ENCODE measurements at places on chromosomes 16 and 17.

GRCh38 chr16:19281246-19281645 lies 4.3 kb upstream of the CLEC19A start:
- DNase-seq = no peak

DNA sequence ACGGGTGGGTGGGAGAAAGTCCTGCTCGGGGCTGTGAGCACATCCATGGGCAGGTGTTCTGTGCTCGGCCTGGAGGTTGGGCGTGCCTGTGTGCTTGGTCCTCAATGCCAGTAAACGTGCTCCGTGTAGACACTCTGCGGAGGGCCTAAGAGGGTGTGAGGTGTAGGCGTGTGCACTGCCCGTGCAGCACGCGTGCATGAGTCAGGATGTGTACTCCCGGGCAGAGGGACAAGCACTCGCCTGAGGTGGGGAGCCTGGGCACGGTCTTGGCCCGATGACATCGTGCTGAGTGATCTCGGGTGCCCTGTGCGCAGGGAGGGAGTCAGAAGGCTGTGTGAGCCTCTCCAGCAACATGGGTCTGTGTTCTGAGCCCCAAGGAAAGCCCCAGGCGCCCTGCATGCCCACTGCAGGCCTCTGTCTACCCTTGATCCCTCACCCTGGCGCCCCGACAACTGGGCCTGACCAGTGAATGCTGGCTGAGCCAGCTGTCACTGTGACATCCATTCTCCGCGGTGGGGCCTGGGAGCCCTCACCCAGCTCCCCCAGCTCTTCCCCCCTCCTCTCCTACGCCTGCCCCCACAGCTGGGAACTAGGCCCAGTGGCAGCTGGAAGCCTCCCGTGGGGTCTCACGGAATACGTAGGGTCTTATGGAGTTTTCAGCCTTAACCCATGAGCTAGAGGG lies 23.5 kb upstream of the NXPH3 start:
- DNase-seq = no peak

DNA sequence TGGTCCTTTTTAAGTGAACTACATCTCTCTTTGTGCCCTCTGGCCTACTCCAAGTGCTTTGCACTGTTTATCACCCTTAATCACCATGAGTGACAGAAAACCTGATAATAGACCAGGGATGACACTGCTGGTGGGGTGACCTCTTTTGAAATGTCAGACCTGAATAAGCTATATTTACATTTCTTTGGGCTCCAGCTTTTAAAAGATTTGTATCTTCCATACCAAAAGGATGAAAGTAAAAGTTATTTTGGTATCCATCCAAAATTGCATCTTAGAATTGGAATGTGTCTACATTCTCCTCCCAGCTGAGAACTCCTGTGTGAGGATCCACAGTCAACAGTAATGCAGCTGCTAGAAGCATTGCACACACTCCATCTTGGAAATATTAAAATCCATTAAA lies 370.0 kb downstream of the CDH11 start:
- DNase-seq = peak; percentile 68

GRCh38 chr17:27430882-27431491 lies 25.3 kb upstream of the KSR1 start:
- DNase-seq = no peak

DNA sequence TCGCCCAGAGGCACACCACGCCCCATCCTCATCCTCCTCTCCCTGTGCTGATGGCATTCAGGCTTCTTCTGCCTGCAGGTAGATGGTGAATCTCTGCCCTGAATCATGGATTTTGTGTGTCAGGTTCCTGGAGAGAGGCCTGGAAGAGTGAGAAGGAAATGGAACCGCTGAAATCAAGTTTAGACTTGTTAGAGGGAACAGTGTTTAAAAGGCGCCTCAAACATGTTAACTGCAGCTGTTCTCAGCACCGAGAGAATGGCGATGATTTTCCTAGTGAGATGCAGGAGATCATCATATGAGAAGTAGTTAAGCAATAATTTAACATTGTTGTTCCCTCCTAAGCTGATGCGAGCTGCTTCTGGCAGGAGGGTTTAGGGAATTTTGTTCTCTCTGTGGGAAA lies 744.4 kb upstream of the EEF2KMT start:
- DNase-seq = no peak

DNA sequence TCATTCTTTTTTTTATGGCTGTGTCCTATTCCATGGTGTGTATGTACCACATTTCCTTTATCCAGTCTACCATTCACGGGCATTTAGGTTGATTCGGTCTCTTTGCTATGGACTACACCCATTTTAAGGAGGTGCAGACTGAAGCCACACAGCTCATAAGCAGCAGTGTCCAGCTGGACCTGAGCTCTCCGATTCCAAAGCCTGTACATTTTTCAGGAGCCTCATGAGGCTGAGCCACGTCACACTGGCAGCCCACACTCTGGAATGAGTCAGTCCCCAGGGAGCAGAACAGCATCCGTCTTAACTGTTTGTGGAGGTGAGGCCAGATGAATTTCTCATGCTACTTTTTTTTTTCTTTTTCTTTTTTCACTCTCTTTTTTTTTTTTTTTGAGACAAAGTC lies 116.1 kb downstream of the C16orf95 start:
- peak; percentile 95 for DNase-seq

- DNase-seq = no peak
Observed at GRCh38 chr17:81498953-81499600, 13.5 kb downstream of the ACTG1 start.

DNA sequence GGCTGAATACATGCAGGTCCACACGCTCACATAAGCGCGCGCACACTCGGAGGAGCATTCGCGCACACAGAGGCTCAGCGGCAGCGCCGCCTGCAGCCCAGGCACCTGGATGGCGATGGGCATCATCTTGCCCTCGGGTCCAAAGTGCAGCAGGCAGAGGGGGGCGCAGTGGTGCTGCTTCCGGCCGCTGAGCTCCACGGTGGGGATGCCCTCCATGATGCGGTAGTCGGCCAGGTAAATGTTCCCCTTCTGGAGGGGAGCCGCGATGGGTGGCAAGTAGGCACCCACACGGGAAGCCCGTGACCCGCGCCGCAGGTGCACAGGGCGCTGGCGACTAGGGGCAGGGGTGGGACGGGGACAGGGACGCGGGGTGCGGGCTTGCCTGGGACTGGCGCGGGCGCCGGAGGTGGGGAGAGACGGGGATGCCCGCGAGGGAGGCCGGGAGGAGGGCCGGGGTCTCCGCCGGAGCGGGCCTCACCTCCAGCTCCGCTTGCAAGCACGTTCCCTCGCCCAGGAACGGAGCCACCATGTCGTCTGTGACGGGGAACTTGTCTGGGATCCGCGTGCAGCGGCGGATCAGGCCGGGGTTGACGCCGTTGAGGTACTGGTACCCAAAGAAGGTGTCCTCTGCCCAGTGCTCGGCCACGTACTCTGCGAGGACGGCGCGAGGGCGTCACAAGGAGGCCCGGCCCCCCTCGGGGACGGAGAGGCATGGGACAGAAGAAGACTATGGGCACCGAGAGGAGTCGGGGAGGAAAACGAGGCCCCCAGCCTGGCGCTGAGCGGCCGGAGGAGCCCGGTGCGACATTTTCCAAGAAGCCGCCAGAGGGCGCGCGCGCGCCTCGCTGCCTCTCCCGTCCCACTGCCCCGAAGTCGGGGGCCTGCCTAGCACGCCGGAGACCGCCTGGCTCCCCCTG lies 8.0 kb downstream of the ALOX12B start:
- DNase-seq = no peak

- no peak for DNase-seq
Observed at GRCh38 chr17:16534236-16534635, 34.8 kb downstream of the ZNF287 start.

- DNase-seq = no peak
Observed at GRCh38 chr17:34883106-34884000, 77.9 kb downstream of the CCT6B start.

DNA sequence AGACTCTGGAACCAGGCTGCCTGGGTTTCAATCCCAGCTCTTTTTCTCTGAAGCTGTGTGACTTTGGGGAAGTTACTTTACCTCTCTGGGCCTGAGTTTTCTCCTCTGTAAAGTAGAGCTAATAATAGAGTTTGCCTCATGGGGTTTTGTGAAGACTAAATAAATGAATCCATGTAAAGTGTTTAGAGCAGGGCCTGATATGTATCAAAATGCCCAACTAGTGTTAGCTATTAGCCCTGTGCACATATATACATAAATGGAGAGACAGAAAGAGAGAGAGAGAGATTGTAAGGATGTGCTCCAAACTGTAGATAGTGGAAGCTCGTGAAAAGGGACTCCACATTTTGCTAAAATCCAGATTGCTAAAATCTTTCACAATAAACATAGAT lies 44.8 kb upstream of the HAPSTR1 start:
- no peak for DNase-seq

DNA sequence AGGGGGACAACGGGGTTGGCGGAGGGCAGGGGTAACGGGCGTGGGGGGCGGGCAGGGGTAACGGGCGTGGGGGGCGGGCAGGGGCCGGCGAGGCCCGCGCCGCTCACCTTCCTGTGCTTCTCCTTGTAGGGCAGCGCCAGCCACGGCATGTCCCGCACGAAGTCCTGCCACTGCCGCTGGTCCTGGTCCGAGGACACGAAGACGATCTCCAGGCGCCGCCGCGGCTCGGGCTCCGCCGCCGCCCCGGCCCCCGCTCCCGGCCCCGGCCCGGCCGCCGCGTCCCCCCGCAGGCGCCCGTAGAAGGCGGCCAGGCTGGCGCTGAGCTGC lies 401 bp downstream of the NXN start:
- no peak for DNase-seq

- DNase-seq = no peak
Observed at GRCh38 chr17:73613271-73614233, 30.7 kb downstream of the SDK2 start.

DNA sequence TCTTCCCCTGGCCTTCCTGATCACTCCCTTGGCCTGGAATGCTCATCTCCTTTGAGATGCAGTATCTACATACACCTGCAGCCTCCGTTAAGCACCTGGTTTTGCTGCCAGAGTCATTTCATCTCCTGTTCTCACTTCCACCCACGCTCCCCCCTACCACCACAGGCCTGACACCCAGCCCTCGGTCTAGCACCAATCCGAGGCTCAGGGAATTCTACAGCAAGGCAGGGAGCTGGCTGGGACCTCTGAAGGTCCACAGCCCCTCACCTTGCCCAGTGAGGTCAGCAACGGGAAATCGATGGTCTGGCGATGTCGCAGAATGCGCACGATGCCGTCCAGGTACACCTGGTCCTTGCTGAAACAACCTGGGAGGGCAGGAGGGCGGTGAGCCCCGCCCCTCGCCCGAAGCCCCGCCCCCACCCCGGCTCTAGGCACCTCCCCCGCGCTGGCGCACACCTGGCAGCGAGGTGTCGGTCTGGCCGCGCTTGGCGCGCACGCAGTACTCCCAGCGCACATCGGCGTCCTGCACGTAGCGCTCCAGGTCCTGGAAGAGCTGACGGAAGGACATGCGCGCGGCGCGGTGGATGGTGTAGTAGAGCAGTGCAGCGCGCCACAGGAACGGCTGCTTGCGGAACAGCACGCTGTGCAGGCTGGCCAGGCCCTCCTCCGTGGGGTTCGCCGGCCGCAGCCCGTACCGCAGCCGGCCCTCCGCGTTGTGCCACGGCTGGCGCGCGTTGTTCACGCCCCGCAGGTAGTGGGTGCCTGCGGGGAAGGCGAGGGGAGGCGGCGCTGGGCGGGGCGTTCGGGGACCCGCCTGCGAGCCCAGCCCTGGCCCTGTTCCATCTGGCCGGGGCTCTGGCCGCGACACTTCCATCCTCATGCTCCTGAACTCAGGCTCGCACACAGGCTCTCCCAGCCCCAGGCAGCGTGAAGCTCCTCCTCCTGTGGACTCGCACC lies 5.7 kb downstream of the MATCAP1 start:
- DNase-seq = no peak

DNA sequence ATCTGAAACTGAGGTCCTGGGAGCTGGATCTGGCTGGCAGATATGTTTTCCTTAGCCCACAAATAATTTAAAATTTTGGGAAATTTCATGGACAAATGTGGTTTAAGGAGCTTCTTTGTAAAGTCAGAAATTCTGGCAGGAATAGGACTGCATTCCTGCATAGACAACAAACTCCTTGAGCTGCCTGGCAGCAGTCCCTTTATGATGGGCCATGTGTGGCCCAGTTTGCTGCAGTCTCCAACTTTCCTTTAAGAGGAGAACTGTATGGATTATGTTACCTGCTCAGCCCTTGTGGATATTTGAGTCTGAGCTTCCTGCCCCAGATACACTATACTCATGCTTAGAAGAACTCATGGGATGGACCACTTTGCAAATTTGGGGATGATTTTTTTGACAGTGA lies 48.5 kb upstream of the HS3ST2 start:
- no peak for DNase-seq

DNA sequence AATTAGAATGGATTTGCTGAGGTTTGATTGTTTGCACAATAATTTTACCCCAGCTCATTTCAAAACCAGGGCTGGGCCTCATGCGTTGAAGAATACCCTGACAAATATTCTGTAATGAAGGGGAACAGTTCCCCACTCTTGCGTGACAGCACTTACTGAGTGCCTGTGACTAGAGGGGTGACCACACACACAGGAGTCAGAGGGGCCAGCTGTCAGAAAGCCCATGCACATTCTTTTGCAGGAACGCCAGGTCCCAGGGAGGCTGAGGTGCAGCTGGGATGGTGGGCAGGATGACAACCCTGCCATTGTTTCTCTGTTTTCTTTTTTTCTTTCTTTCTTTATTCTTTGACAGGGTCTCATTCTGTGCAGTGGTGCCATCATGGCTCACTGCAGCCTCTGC lies 44.6 kb downstream of the SMPD3 start:
- no peak for DNase-seq

DNA sequence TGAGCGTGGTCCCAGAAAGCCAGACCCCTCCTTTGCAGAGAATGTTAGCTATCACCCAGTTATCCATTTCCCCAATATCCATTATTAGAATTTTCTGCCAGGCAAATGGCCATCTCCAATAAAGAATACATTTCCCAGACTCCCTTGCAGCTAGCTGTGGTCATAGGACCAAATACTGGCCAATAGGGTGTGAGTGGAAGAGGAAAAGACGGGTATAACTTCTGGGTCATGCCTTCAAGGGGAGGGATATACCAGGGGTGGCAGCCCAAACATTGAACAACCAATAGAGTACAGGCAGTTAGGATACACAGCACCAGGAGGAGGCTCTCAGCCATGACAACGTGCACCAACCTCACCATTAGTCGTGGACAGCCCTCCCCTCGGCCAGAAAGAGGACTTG lies 26.1 kb upstream of the FOXF1 start:
- no peak for DNase-seq

DNA sequence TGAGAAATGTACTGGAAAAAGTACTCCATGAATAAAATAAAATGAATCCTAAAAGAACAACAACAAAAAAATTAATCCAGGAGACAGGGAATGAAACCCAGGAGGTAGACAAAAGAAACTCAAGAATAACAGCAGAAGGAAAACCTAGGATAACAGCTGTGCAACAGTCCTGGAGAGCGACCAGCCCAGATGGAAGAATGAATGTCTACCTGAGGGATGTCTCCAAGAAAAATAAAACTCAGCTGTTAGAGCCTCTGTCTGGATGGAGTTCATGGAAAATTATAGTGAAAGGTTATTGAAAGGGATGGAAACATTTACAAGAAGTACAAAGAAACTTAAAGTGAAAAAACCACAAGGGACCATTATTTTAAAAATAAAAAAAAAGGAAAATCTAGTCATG lies 135.8 kb upstream of the CA10 start:
- DNase-seq = no peak

DNA sequence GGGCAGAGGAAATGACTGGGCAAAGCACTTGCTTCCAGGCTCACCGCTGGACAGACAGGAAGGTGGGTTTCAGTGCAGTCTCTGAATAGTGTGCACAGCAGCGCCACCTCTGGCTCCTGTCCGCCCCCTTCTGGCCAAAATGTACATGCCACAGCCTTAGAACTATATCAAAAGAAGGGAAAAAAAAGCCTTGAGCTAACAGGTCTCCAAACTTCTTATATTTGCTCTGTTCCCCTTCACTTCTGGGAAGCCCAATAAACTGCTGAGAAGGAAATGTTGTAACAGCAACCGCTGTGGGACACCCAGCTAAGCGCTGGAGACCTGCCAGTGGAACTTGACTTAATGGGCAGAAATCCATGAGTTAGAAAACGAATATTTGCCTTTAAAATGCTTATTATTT lies 17.5 kb downstream of the COG7 start:
- DNase-seq = no peak
